ENCODE measurements at places on chromosomes 3 and 15. TPM values are rescaled to one million over a fixed set of nuclear protein-coding genes. Genes with fewer than 3 reads are reported as not detected.

Gene SCN10A
- 0.14 TPM for total RNA-seq

Gene CLDN18
- total RNA-seq, result 0.16 TPM

Gene SI
- total RNA-seq, result not detected

Gene RBP2
- 0.38 TPM for total RNA-seq

Gene TMEM108
- 2.2 TPM for total RNA-seq

Gene CLDN16
- total RNA-seq, result 0.30 TPM

Gene UNC13C
- 0.26 TPM for total RNA-seq

Gene TTC21A
- 7.4 TPM for total RNA-seq

Gene KPNA4
- 27.6 TPM for total RNA-seq

Gene POLQ
- total RNA-seq, result 9.0 TPM

Gene EFHB
- total RNA-seq, result 0.81 TPM

Gene MESP2
- 0.90 TPM for total RNA-seq

Gene PLSCR2
- not detected for total RNA-seq

Gene GOLGA8G
- not detected for total RNA-seq

Gene ACOX2
- 1.2 TPM for total RNA-seq

Gene WDR72
- 10.2 TPM for total RNA-seq

Gene FAM174B
- 7.9 TPM for total RNA-seq

Gene SKIL
- total RNA-seq, result 41.4 TPM

Gene PRR20G
- total RNA-seq, result 0.62 TPM

Gene ST8SIA2
- 1.9 TPM for total RNA-seq

Gene NR1I2
- total RNA-seq, result 0.76 TPM

Gene VEPH1
- total RNA-seq, result 6.2 TPM

Gene TMOD2
- total RNA-seq, result 22.1 TPM

Gene IL17RB
- total RNA-seq, result 2.9 TPM

Gene RASGRP1
- 36.9 TPM for total RNA-seq

Gene NUP210
- 13.1 TPM for total RNA-seq

Gene INKA1
- total RNA-seq, result 3.4 TPM
